ENCODE measurements at places on chromosomes 1 and 21.

GRCh38 chr1:10544239-10544638 lies 69.5 kb downstream of the PEX14 start:
- DNase-seq, result no peak

DNA sequence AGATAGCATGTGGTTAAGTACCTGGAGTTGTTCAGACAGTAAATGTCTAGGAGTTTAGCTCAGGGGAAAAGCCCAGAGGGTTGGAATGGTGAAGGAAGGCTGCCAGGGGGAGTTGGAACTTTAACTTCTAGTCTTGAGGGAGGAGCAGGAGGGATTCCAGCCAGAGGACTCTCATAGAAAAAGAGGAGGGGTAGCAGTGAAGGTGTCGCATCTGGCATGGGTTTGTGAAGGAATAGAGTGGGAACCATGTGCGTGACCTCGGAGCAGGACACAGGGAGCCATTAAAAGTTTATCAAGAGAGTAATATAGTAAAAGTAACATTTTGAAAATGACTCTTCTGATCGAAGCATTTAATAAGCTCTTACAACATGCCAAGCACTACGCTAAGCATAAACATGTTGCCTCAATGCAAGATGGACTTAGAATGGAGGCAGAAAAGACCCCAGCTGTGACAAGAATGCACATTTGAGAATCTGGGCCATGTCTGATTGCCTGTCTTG lies 632.4 kb upstream of the CAMK1G start:
- no peak for DNase-seq

- DNase-seq, result no peak
These were observed 36.3 kb downstream of the FUBP1 start for GRCh38 chr1:77942400-77943140.

DNA sequence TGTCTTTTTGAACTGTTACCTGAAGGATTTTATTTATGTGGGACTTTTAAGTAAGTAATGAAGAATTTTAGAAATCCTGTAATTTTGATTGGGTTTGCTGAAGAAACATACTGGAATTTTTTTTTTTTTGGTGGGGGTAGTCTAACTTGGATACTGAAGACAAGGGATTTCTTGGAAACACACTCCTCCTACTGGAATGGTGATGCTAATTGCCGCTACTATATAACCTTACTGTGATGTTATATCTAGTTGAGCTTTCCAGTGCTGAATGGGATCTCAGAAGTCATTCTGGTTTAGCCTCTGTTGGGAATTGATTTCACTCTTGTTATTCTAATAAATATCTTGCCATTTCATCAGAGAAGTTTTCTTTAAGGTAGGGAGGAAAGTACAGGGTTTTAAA lies 8.4 kb downstream of the PPP2R5A start:
- DNase-seq, result no peak

DNA sequence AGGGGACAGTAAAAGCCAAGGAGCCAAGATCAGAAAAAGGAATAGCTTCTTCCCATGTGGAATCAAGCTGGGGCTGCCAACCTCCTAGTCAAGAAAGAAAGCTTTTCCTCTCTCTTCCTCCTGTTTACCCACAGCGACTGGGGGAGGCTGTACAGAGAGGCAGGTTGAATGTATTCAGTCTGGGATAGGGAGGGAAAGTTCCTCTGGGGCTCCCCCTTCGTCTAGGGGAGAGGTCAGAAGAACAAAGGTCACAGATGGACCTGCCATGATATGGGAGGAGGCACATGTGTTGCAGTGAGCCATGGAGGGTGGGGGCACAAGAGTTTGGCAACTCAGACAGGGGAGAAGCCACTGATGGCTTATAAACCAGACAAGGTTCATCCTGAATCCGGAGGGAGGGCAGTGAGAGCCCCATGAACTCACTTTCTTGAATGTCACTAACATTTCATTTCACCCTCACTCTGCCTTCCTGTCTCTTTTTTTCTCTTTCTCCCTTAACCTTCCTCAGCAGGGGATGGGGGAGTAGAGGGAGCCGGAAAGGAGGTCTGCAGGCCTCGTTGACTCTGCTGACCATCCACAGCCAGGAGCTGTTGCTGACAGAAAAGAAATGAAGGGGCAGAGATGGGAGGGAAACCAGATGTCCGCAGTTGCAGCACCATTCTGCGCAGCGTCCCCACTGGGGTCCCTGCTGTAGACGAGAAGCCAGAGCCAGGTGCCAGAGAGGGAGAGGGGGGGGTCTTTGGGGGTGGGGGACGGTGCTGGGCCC lies 61.1 kb downstream of the PLXNA2 start:
- no peak for DNase-seq

- DNase-seq, result no peak
These were observed 56.9 kb upstream of the SLC25A33 start for GRCh38 chr1:9482403-9482802.

DNA sequence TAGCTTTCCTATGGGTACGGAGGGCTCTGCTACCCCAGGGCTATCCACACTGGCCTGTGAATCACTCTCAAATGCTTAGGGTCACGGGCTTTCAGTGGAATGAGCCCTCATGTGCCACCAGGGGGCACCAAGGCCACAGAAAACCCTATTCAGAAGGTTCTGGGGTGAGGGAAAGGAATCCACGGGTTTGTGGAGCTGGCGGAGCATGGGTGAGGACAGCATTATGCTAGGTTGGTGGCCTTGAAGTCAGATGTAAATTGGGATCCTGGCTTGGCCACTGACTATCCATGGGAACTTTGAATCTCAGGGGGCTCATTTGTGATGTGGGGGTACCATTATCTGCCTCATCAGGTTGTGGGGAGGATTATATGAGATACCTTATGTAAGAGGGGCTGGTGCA lies 5.1 kb upstream of the LAMTOR5 start:
- DNase-seq, result peak; percentile 78

GRCh38 chr1:177230228-177231016 lies 59.7 kb downstream of the BRINP2 start:
- no peak for DNase-seq

DNA sequence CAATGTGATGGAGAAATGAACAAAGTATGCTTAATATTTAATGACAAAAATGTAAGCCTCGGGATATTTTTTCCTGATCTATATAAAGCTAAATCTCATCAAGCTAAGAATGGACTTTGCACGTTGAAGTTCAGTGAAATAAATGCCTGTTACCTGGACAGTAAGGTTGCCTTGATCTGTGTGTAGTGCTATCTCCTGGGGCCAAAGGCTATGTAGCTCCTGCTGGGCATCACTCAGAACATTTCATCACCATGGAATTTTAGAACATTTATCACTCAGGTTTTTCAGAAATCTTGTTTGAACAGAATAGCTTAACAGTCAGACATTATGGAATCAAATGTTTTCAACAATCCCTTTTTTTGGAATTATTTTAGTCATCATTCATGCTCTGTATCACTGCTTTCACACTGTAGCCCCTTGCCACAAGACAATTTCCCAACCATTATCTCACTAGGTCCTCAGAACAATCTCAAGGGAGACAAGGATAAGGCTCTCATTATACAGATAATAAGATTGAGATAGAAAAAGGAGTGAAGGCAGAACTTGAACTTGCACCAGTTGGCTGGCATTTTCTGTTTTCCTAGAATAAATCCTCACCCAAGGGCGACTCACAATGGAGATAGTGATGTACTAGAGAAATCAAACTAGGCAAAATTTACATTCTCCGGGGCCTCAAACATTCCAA lies 3.7 kb downstream of the OR10J1 start:
- no peak for DNase-seq

GRCh38 chr1:82697965-82698364 lies 897.2 kb downstream of the ADGRL2 start:
- no peak for DNase-seq

- DNase-seq, result no peak
These were observed 91.9 kb downstream of the PLD5 start for GRCh38 chr1:242432491-242433095.

GRCh38 chr1:247228133-247228532 lies 27.7 kb upstream of the VN1R5 start:
- no peak for DNase-seq

DNA sequence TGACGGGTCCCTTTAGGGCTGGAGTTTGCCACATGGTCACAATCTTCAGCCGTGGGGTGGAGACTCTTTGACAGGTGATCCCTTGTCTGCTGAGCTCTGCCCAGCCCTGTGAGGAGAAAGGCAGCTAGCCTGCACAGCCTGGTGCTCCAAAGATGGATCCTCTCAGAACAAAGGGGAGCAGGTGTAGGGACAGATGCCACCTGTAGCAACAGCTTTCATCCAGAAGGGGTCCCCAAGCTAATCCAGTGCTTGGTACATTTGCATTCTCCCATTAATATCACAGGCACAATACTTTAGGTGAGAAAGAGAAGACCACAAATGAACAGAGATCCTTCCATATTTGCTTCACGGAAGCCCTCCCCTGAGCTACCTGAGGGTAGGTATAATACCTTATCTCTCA lies 93.2 kb downstream of the CCDC185 start:
- DNase-seq, result no peak

DNA sequence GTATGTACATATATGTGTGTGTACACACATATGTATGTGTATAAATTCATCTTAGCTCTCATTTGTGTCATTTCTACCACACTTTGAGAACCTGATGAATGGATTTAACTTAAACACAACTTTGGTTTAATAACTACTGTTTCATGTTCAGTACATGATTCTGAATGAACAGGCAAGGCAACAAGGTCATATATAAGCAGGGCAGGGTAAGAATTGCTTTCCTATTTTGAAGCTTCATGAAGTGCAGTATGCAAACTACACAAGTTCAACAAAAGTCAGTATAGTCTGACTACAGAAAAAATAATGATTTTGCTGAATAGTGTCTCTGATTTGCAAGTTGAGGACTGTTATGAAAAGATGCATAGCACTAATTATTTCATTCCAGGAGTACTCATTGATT lies 127.6 kb downstream of the KCNK2 start:
- no peak for DNase-seq

- DNase-seq, result no peak
These were observed 48.1 kb downstream of the STUM start for GRCh38 chr1:226596531-226597165.

DNA sequence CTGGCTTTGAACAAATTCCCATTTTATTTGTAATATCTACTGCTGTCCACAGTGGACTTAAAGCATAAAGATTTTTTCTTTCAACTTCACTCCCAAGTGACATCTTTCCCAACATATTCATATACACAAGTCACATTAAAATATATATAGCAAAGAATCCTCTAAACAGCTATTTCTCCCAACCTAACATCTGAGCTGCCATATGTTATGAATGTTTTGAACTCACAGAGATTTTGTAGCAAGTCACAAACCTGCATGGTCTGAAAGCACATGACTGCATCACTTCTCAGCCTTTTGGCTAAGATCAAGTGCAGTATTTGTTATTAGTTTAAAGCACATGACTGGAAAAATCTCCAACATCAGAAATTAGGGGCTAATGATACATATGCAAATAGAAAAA lies 7.7 kb upstream of the HFM1 start:
- DNase-seq, result no peak

DNA sequence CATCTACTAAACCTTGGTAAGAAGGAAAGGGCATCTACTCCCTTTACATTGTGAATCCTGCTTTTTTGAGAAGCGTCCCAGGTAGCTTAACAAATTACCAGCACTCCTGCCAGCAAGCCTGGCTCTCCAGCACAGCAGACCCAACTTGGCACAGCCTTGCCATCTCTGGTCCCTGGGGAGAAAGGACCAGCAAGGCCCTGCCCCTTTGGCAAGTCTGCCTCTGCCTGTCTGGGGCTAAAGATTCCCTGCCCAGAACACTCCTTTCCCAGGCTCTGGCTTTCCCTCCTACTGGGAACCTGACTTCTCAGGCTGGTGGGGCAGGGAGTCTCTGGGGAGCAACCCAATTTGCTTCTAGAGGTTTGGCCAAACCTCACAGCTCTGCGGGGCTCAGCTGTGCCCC lies 68.5 kb downstream of the ATP2B4 start:
- no peak for DNase-seq

DNA sequence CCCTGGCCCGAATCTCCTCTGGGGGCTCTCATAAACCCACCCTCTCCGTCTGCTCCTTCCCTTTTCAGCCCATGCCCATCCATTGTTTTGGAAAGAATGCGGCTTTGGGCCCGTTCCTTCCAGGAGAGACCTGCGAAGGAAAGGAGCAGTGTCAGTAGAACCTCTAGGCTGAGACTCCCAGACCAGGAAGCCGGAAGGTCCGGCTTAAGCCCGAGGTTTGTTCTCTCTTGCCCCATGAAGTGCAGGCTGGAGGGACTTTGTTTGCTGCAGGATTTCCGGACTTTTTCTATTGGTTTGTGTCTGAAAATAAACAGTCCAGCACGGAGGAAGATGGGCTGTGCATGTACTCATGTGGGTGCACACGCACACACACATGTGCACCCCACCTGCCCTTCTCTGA lies 49.8 kb downstream of the ELK4 start:
- DNase-seq, result no peak

DNA sequence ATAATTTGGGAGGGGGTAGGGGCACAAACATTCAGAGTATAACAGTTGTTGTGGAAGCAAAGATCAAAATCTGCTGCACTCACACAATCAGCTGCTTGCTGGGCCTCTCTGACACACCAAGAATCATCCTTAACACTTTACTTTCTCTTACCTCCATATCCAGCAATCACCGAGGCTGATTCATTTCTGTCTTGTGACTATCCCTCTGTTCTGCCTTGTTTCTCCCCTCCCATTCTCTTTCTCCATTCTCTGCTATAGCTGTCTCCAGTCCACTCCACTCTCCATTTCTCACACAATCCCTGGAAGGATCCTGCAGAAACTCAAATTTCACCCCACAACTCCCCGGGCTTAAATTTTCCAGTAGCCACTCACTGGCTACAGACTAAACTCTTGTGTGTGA lies 91.8 kb upstream of the NGF start:
- no peak for DNase-seq

- no peak for DNase-seq
These were observed 84.8 kb upstream of the CACYBP start for GRCh38 chr1:174914991-174915390.

GRCh38 chr1:232287676-232288569 lies 342.0 kb downstream of the SIPA1L2 start:
- DNase-seq, result no peak

DNA sequence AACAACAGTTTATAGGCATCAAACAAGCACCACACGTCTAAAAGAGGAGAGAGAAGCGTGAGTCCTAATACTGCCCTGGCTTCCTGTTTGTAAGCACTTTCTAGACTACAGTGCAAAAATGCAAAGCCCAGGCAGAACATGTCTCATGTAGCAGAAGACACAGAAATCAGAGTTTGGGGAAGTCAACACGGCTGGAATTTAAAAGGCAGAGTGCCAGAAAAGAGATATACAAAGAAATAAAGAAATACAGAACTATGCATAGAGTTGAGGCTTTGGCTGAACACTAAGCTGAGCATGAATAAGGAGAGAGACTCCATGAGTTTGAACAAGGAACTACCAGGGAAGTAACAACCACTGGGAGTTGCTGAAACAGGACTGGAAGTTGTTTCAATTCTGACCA lies 566.6 kb upstream of the NR5A2 start:
- no peak for DNase-seq

DNA sequence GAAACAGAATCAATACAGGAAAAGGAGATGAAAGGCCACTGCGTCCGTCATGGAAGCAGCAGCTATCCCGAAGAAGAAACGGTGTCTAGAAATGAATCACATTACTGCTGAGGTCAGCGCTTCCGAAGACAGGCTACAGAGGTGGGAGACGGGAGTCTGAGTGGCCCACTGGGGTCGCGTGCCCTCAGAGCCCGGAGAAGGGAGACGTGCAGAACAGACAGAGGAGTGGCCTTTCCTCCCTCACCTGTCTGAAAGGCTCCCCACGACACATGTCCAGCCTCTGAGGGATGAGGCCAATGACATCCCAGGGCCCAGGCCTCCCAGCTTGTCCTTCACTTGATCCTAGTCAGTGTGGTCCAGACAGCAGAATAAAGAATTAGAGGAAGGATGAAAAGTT lies 35.9 kb downstream of the VPS26C start:
- DNase-seq, result no peak

Measured in liver (tissue), 10 donors.